ENCODE measurements at places on chromosomes 2 and 18.

DNA sequence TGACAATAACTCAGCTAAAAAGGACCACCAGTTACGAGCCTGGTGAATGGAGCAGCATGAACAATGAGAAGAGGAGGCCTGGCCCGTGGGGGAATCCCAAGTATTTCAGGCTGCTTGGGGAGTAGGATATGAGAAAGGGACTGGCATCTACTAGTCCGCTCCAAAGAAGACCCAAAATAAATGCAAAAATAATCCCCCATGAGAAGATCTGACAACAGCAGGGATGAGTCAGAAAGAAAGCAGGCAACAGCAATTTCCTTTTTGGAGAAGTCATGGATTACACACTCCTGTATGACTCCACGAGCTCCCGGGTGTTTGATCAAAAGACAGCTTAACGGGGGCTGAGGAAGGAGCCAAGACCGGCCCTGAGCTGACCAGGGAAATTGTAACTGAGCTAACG is 111.4 kb downstream of the SOX11 start:
- no peak for DNase-seq

DNA sequence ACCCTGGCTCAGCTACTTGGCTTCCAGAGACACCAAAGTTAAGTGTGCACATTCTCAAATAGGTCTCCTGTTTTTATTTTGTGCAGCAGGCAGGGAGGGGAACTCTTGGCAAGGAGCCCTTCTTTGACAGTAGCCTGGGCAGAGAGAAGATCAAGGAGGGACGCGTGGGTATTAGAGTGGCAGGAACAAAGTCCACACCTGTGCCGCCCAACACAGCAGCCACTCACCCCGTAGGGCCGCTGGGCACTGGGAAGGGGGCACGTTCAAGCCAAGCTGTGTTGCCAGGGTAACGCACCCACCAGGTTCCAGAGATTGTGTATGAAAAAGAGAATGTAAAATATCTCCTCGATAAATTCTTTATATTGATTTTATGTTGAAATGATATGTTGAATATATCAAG is 229.3 kb upstream of the AGAP1 start:
- no peak for DNase-seq

DNA sequence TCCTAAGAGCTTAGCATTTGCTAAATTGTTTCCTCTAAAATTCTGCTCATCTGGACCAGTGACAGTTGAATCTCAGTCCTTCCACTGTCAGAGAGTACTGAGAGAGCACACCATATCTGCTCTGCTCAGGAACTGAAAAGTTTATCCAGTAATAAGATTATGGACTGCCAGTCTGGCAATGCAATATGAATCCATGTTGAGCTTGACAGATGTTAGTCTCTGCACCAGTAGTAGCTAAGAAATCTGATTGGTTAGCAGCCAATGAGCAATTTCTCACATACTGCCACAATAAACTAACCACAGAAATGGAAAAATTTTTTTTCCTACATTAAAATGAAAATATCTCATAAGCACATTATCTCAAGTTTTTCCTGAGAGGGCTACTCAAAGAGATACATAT is 2.3 kb downstream of the PRKD3 start:
- no peak for DNase-seq

GRCh38 chr2:85787981-85788340 is 34.2 kb downstream of the ATOH8 start:
- DNase-seq = no peak

GRCh38 chr2:108588070-108588668 is 53.9 kb downstream of the LIMS1 start:
- no peak for DNase-seq
